ENCODE measurements at places on chromosomes 6 and 20.

- no peak for DNase-seq
Observed at GRCh38 chr6:72654071-72654621, 32.3 kb downstream of the KCNQ5 start.

GRCh38 chr6:128062882-128063603 lies 162.2 kb upstream of the THEMIS start:
- DNase-seq = no peak

DNA sequence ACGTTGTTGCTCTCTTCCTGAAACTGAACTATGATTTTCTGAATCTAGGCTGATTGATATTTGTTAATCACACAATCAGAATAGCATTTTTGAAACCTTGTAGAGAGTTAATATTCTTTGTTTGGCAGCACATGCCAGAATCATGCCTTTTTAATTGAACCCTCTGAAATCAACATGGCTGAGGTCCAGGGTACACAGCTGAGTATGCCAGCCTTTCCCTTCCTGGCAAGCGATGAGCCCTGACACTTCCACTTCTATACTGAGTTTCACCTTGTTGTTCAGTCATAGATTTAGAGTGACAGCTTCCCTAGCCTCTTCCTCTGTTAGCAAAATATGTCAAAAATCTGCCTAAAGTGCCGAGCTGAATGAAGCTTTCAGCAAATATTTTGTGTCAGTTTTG lies 6.8 kb downstream of the HDDC2 start:
- no peak for DNase-seq

- DNase-seq = no peak
Observed at GRCh38 chr20:35135867-35136586, 11.1 kb downstream of the EDEM2 start.

GRCh38 chr6:128655978-128656498 lies 135.6 kb upstream of the PTPRK start:
- DNase-seq = no peak

GRCh38 chr20:62617711-62618483 lies 24.4 kb upstream of the SLCO4A1 start:
- no peak for DNase-seq

DNA sequence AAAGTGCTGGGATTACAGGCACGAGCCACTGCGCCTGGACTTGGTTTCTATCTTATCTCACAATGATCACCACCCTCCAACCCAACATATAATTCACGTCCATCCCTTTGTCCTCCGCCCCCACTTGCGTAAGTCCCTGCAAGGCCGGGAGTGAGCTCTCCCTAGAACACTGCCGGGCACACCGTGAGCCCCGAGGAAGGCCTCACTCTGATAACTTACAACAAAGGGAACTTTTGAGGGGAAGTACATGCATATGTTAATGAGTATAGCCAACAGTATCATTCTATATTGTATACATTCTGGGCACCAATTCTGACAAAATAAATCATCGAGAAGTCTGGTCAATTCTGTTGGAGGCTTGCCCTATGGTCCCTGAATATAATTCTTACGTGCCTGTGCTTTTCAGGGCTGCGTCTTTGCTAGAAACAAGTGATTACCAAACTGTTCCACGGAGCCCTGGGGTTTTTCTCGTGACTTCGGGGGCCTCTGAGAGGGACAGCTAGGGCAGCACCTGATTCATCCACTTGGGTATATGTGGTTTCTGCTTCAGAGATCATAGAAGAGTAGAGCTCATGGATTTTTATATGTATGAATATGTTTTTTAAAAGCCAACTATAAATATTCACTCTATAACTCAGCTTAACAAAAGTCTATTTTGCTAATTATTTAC lies 469.8 kb upstream of the AGPAT4 start:
- no peak for DNase-seq

Measured in femur (tissue), 1 donor.